Stimulated activated CD4-positive, alpha-beta T cell treated with anti-CD3 and anti-CD28 coated beads, Interleukin-15, amount 100 ng/mL, for 1 hour (primary cell): ENCODE measurements at places on chromosomes 3 and 15.

DNA sequence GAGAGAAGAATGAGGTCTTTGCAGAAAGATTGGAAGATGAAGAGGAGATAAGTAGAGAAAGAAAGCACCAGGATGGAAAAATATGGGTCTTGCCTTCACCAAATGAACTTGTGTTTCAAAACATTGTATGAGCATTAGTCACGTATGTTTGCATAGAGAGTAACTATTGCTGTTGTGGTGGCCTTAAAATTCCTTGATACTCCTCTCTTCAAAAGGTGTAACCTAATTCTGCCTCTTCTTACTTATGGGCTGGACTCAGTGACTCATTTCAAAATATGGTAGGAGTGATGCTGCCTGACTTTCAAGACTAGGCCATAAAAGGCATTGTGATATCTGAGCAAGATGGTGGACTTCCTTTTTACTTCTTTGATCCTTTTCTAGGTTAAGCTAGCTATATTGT is 228.7 kb upstream of the ZNF385D start:
- no peak for DNase-seq

DNA sequence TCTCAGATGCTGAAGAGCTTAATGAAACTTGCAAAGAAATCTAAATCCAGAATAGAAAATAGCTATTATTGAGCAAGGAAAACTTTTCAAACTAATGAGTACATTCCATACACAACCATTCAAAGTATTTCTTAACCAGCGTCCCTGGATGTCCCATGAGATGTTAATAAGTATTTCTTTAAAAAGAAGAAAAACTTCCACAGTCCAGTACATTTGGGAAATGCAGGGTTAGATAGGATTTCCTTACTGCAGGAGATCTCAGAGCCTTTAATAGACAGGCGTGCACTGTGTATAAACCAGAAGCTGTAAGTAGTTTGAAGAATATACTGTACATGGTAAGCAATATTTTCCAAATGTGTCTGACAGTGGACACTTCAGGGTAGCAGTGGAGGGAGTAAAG is 29.6 kb upstream of the BHLHE40 start:
- DNase-seq = no peak

DNA sequence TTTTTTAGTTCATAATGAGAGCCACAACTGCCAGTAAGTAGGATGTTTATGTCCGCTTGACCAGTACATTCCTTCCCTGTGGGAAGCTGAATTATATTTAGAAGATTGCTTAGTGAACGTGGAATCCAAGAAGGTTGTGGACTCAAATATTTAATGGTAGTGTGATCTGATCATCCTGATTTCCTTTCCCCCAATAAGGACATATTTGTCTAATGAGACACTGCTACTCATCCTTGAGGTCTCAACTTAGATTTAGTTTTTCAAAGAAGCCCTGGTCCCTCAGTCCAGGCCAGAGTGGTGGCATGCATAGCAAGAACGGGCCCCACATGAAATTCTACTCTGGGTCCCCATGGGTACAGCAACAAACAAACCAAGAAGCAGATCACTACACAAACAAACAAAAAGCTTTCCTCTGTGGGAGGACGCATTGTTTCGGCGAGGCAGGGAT is 60.8 kb downstream of the USP13 start:
- DNase-seq = no peak

DNA sequence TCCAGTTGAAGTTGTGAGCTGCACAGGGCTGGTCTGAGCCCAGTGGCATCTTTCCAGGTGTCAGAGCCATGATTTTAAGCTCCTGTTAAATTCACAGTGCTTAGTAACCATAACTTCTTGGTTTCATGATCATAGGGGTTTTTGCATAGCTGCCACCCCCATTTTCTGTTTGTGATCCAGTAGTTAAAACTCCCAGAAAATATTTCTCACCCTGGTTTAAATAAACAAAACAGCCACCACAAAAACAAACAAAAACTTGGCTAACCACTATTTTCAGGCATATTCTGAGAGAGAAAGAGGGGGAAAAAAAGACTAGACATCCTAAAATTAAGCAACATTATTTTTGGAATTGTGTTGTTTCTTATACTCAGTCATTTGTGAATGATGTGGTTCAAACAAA is 175.3 kb downstream of the IGF1R start:
- no peak for DNase-seq

GRCh38 chr3:143924522-143925285 is 46.9 kb upstream of the DIPK2A start:
- no peak for DNase-seq

GRCh38 chr3:72744330-72744729 is 103.9 kb downstream of the SHQ1 start:
- no peak for DNase-seq

GRCh38 chr3:129619726-129620162 is 13.3 kb upstream of the PLXND1 start:
- DNase-seq = no peak

DNA sequence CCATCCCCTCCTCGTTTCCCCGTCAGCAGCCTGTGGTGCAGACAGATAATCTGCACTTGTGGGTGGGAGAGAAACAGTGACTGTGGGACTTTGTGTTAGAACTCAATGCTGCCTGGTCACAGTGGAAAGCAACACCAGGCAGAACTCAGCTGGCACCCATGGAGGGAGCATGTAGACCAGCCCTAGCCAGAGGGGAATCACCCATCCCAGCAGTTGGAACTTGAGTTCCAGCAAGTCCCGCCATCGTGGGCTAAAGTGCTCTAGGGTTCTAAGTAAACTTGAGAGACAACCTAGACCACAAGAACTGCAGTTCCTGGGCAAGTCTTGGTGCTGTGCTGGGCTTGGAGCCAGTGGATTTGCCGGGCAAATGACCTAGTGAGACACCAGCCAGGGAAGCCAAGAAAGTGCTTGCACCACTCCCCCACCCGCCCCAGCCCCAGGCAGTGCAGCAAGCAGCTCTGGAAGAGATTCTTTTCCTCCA is 24.4 kb downstream of the ISG20 start:
- no peak for DNase-seq

DNA sequence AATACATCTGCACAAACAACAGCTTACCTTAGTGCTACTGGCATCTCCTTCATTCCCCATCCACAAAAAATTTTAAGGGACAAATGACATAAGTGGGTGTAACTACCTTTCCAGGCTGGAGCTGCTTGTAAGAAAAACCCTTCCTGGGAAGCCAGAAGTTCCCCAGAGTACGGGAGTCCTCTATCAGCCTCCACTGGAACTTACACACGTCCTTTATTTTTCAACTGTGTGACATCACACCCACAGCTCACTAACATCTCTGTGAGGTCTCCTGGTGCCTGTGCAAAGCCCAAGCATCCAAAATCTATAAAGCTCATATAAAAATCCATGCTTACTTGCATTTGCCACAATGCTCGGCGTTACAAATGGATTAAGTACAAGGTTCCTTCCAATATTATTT is 27.6 kb downstream of the LRIG1 start:
- no peak for DNase-seq

DNA sequence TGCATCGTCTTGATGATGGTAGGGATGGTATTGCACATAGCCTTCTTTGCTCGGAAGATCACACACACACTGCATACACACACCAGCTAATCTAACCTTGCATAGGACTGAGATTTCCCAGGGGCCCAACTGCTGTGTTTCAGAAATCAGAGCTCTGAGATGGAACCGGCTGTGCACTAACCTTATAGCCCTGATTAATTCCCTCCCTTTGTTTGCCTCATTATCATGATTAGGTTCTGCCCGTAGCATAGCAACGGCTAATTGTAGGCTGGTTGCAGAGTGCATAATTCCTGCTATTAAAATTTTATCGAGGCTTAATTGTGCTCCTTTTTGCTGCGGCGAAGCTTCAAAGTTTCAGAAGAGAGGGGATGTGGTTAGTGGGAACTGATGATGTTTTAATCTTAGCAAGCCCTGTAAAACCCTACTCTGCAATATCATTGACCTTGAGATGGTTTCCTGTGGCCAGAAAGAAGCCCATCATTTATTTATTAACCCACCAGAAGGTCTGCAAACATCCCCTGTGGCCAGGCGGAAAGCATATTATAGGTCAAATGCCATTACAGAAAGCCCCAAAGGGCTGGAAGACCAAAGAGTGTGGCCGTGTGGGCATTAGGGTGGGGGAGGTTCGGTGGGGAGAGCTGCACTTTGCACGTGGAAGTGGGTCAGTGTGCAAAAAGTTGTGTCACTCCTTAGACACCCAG is 56.2 kb upstream of the GLCE start:
- DNase-seq = no peak

- no peak for DNase-seq
These were observed 9.9 kb upstream of the SAMD7 start for GRCh38 chr3:169901453-169901852.

- no peak for DNase-seq
These were observed 101.6 kb downstream of the ERC2 start for GRCh38 chr3:56366641-56367162.

GRCh38 chr3:16203031-16203430 is 28.6 kb downstream of the GALNT15 start:
- no peak for DNase-seq
